SK-N-SH (cell line): ENCODE measurements at places on chromosomes 16 and 17. TPM values are rescaled to one million over a fixed set of nuclear protein-coding genes. Genes with fewer than 3 reads are reported as not detected.

GRCh38 chr16:29862383-29862883 lies 593 bp downstream of the CDIPT start:
- DNase-seq, result peak; percentile 63

The GOSR1 gene
- 12.5 and 13.7 TPM in 2 replicates for polyA plus RNA-seq

DNA sequence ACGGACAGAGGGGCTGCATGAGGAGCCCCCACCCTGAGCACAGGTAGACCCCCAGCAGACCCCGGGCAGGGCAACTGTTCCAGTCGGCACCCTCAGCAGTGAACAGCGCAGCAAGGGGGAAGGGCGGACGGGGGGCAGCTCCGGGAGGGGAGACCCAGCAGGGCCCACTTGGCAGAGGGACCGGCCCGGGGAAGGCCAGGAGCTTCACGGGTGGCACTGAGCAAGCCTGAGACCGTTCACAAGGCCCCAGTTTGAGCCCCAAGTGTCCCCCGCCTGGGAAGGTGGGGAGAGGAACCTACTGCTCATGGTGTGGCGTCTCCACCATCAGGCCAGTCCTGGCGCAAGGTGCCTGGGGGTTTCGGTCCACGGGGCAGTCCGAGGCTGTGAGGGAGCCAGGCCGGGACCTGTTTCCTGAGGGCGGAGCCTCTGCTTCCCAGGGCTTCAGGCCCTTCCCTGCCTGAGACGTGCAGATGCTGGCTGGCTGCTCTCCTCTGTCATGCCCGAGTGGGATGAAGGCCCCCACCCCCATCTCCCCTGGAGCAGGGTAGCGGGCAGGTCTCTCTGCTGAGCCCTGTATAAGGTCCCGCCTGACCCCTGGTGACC lies 54.4 kb upstream of the GNG13 start:
- DNase-seq, result no peak

The TBC1D3B gene
- 2.0 and 3.7 TPM in 2 replicates for polyA plus RNA-seq

DNA sequence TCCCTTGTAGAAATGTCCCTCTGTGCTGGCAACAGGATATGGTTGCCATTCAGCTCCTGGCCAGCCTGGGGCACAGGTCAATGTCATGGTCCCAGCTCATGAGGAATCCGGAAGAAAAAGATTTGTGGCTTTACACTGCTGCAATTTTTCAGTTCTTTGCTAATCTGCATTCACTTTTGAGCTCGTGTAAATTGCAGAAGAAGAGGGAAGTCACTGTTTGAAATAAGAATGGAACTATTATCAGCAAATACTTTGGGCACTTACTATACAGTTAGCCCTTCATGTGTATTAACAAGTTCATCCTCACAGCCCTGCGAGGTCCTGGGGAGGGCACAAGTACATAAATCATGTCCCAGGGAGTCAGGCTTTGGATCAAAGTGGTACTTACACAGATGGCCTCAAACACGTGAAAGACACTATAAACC lies 14.2 kb downstream of the SLC47A2 start:
- no peak for DNase-seq

- DNase-seq, result no peak
These were observed 272.1 kb downstream of the HAPSTR1 start for GRCh38 chr16:9363520-9363919.

- no peak for DNase-seq
These were observed 2.0 kb upstream of the CREBBP start for GRCh38 chr16:3882531-3882930.

- no peak for DNase-seq
These were observed 8.4 kb downstream of the SLC16A5 start for GRCh38 chr17:75096082-75096625.

DNA sequence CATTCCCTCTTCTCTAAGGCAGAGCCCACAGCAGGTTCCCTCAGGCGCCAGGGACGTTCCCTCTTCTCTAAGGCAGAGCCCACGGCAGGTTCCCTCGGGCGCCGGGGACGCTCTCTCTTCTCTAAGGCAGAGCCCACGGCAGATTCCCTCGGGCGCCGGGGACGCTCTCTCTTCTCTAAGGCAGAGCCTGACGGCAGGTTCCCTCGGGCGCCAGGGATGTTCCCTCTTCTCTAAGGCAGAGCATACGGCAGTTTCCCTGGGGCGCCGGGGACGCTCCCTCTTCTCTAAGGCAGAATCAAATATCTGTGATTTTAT lies 24.3 kb downstream of the ACSF3 start:
- DNase-seq, result no peak

The SLC2A4 gene
- 0.44 and 0.54 TPM in 2 replicates for polyA plus RNA-seq

DNA sequence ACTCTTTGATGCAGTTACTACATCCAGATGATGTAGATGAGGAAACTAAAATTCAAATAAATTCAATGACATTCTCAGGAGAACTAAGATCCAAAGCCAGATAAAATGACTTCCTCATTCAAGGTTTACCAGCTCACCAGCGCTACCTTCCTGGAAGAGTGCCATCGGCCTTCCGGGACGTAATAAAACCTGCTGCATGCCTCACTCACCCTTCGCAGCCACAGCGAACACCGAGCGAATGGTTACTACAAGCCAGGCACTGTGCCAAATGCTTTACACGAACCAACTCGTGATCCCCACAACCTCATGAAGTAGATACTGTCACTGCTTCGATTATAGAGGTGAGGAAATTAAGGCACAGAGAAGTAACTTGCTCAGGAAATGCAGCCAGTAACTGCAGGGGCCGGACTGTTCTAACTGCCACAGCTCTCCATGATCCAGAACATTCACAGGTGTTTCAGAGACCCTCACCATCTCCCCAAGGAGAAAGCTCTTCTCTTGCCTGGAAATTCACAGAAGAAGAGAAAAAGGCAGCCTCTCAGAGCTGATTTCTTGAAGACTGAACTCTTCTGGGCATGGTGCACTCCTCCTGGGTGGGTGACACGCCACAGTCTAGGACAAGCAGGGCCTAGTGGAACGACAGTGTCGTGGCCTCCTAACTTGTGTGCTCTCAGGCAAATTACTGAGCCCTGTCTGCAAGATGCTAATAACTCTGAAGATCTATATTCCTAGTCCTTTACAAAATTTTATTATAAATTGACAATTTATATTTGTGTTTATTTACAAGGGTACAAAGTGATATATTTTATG lies 46.8 kb downstream of the HIC1 start:
- no peak for DNase-seq

DNA sequence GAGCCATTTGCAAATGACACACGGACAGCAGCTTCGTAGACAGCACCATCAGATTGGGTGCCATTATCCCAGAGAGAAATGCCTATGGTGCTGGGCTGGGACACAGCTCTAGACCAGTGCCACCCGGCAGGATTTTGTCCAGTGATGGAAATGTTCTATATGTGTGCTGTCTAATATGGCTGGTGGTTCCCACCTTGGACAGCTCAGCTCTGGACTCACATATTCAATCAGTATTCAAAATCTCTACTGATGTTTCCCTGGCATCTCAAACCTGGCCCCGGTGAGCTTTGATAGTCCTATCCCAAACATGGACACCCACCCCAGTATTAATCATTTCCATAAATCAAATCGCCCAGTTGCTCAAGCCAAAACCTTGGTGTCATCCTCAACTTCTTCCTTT lies 23.0 kb downstream of the FA2H start:
- DNase-seq, result no peak

The KRT10 gene
- polyA plus RNA-seq, result 17.1 and 31.6 TPM in 2 replicates

The HYDIN gene
- polyA plus RNA-seq, result 0.33 and 0.42 TPM in 2 replicates

The IRX6 gene
- polyA plus RNA-seq, result not detected in 2 replicates

- no peak for DNase-seq
These were observed 186.8 kb downstream of the COPRS start for GRCh38 chr17:31672161-31672819.
